ENCODE measurements at places on chromosomes 2 and 18.

DNA sequence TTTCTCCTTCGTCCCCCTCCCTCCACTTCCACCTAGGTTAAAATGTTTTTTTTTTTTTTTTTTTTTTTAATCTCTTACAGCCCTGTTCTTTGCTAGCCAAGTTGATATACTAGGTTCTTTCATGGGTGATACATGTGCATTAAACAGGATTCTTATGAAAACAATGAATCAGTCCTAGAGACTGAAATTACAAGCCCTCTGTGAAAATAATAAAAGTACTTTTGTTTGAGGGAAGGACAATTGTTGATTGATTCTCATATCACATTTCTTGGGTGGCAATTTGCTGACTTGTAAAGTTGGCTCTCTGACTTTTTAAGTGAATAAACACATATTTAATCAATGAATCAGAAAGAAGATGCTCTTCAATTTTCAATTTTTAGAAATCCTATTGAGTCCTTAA is 639.9 kb downstream of the LRP1B start:
- H3K36me3 ChIP-seq, result no peaks in the 10 kb centered on the region
- H3K4me1 ChIP-seq, result no peaks in the 10 kb centered on the region
- DNase-seq, result no peak
- no peak overlapping the region for H3K4me3 ChIP-seq
- no peak overlapping the region for H3K27ac ChIP-seq

DNA sequence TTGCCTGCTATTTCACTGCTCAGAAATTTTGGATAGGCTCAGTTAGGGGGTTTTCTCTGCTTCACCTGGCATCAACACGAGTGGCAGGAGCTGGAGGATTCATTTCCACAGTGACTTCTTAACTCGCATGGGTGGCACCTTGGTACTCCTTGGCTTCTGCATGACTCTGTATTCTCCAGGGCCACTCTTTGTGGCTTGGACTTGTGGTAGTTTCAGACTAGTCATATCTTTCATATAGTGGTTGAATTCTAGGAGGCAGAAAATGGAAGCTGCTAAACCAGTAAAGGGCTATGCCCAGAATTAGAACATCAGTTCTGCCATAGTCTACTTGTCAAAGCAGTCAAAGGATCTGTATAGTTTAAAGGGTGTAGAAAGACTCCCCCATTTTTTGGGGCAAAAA is 6.8 kb downstream of the MAIP1 start:
- no peak overlapping the region for H3K27ac ChIP-seq
- H3K4me1 ChIP-seq, result no peaks in the 10 kb centered on the region
- no peak for DNase-seq
- no peaks in the 10 kb centered on the region for H3K27me3 ChIP-seq

DNA sequence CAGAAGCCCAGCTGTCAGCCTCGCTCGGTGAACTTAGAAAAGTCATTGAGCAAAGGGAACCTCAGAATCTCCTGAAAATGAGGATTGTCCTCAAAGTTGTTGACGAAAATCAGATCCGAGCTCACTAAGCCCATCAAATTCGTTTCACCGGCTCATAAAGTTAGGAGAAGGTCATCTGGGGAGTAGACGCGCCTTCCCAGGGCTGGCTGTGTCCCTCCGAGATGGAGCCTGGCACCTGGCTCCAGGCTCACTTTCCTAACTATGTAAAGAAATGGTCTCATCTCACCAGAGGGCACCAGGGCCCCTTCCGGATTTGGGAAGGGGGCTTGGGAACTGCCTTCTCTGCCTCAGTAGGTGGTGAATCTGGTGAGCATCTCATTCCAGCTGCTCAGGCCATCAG is 145.5 kb downstream of the PXDN start:
- no peak overlapping the region for H3K4me3 ChIP-seq
- H3K27ac ChIP-seq, result no peak overlapping the region
- no peaks in the 10 kb centered on the region for H3K36me3 ChIP-seq
- DNase-seq, result no peak

- no peak overlapping the region for H3K4me3 ChIP-seq
- no peaks in the 10 kb centered on the region for H3K4me1 ChIP-seq
- no peak for DNase-seq
- H3K36me3 ChIP-seq, result peaks cover 4% of the 10 kb centered on the region
Measured at GRCh38 chr2:229180658-229181057, 90.4 kb downstream of the PID1 start.

DNA sequence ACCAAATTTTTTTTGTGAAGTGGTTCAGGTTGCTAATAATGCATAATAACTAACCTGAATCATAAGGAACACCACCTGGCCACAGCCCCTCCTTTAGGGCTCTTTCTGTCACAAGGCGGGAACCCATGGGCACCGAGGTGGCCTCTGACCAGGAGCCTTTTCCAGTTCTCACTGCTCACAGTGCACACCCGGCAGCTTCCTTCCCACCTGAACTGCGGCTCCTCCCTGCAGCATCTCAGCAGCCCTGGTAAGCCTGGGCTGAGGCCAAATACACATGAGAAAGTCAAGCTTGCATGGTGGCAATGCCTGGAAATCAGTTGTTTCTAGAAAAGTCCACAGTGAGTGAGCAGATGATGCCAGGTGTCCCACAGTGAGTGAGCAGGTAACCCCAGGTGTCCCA is 77.6 kb upstream of the SNTG2 start:
- H3K4me3 ChIP-seq, result no peak overlapping the region
- H3K27ac ChIP-seq, result no peak overlapping the region
- DNase-seq, result peak; percentile 12
- H3K36me3 ChIP-seq, result no peaks in the 10 kb centered on the region
- H3K27me3 ChIP-seq, result no peaks in the 10 kb centered on the region
- H3K4me1 ChIP-seq, result no peaks in the 10 kb centered on the region

DNA sequence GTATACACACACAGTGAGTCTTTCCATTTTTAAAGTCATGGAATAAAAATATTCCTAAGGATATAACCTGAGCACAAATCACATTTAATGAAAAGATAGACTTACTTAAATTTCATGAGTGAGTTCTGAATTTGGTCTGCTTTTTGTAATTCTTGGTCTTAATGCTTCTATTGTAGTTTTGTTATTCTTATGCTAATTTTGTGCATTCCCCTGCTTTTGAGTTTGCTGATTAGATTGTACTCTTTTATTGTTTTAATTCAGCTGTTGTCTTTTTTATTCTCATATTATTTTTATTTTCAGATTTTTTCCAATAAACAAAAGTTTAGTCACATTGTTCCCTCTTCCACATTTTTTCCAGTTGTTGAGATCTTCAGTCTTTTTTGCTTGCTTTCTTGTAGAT is 202.4 kb downstream of the ZNF407 start:
- H3K27me3 ChIP-seq, result no peaks in the 10 kb centered on the region
- no peak for DNase-seq
- no peaks in the 10 kb centered on the region for H3K36me3 ChIP-seq
- H3K27ac ChIP-seq, result no peak overlapping the region
- H3K4me1 ChIP-seq, result no peaks in the 10 kb centered on the region

DNA sequence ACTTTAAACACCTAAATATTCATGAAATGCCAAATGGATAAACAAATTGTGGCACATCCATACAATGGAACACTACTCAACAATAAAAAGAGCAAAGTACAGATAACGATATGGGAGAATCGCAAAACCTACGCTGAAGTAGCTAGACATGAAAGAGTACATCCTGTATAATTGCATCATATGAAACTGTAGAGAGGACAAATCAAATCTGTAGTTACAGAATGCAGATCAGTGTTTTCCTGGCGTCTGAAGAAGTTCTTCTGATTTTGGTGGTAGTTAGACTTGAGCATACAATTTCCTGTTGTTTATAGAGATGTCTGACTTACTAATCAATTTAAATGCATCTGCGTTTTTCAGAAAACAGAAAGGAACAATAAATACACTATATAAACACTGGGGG is 394.4 kb downstream of the SOCS6 start:
- no peak for DNase-seq
- H3K4me3 ChIP-seq, result no peak overlapping the region
- no peaks in the 10 kb centered on the region for H3K36me3 ChIP-seq
- H3K27ac ChIP-seq, result no peak overlapping the region

DNA sequence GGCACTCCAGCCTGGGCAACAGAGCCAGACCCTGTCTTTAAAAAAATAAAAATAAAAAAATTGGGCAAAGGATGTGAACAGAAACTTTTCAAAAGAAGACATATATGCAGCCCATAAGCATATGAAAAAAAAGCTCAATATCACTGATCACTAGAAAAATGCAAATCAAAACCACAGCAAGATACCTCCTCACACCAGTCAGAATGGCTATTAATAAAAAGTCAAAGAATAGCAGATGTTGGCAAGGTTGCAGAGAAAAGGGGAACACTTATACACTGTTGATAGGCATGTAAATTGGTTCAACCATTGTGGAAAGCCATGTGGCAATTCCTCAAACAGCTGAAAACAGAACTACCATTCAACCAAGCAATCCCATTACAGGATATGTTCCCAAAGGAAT is 204.1 kb upstream of the SRD5A2 start:
- no peak overlapping the region for H3K27ac ChIP-seq
- no peak for DNase-seq
- no peak overlapping the region for H3K4me3 ChIP-seq
- no peaks in the 10 kb centered on the region for H3K4me1 ChIP-seq

DNA sequence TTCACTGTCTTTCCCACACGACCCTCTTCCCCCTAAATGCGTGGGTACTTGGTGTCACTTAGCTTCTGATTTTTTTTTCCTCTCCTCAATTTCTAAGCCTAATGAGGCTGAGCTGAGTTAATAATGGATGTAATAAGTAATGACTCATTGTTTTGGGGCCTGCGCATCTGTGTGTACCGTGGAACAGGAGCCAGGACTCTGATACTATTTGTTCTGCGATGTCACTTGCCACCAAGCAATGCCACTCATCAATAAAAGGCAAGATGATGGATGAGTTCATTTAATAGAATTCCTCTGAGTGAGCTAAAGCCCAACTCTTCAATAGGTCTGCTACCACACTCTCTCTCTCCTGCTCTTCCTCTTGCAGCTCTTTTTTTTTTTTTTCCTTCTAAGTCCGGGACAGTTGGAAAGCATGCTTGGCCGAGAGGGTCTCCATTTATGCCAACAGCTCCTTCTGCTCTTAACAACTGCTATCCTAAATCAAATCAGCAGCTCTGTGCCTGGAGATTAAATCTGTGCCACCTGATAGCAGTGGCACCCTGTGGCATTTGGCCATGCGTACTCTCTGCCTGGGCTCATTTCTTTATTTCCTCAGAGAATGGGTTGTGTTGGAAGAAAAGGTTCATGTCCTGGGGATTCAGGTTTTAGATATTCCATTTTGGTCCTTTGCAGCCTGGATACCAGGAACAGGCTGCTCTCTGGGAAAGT is 1284.2 kb upstream of the PIK3C3 start:
- no peaks in the 10 kb centered on the region for H3K27me3 ChIP-seq
- no peak overlapping the region for H3K27ac ChIP-seq
- no peaks in the 10 kb centered on the region for H3K36me3 ChIP-seq
- DNase-seq, result no peak

DNA sequence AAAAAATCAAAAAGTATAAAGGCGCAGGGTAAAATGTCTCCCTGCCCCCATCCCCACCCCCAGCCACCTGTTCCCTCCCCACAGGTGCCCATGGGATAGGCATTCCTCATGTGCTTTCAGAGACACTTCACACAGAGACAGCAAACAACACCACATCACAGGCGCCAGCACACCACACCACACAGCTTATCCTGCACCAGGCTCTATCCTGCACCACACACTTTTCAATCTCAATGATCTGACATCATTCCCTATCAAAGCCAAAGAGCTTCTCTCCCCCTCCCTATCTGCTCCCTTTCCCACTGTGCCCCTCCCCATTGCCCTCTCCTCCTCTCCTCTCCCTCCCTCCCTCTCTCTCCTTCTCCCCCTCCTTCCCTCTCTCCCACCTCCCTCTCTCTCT is 15.5 kb downstream of the FAM178B start:
- no peaks in the 10 kb centered on the region for H3K27me3 ChIP-seq
- no peaks in the 10 kb centered on the region for H3K36me3 ChIP-seq
- DNase-seq, result no peak
- H3K4me1 ChIP-seq, result no peaks in the 10 kb centered on the region
- H3K27ac ChIP-seq, result no peak overlapping the region

DNA sequence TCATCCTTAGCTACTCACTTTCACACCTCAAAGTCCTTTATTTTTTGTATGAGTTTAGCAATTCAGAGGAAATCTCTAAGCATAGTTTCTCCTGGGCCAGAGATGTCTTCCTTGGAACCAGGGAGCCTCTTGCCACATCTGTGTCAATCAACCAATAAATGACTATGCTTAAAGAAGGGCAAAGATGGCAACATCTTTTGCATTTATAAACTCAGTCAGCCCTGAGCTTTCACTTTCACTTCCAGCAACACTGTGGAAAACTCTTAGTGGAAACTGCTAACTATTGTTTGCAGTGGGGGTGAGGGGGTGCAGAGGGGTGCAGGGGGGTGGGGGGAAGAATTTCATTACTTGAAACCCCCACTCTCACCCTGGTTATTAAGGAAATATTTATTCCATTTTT is 3.4 kb downstream of the ACVR1C start:
- no peaks in the 10 kb centered on the region for H3K36me3 ChIP-seq
- H3K27ac ChIP-seq, result no peak overlapping the region
- no peak overlapping the region for H3K4me3 ChIP-seq
- H3K27me3 ChIP-seq, result no peaks in the 10 kb centered on the region
- peaks cover 5% of the 10 kb centered on the region for H3K4me1 ChIP-seq

DNA sequence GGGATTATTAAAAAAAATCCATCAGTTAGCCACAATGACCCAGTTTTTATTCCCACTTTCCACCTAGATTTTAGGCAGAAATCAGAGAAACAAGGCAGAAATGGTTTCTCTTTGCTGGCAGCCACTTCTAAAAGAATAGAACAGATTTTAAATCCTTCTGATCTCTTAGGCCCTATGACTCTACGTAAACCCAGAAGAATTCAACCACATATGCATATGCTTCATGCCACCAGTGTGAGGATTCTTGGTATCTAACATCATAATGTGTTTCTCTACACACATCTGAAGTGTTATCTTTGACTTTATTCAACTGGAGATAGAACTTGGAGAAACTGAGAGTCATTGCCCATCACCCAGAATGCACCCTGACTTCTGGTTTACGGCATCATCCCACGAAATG is 128.7 kb upstream of the TANK start:
- no peak overlapping the region for H3K27ac ChIP-seq
- no peak overlapping the region for H3K4me3 ChIP-seq
- DNase-seq, result no peak
- peaks cover 5% of the 10 kb centered on the region for H3K4me1 ChIP-seq

GRCh38 chr18:58491773-58492752 is 136.8 kb downstream of the ALPK2 start:
- DNase-seq, result no peak
- no peaks in the 10 kb centered on the region for H3K36me3 ChIP-seq
- no peaks in the 10 kb centered on the region for H3K27me3 ChIP-seq
- H3K4me1 ChIP-seq, result no peaks in the 10 kb centered on the region
- no peak overlapping the region for H3K4me3 ChIP-seq
- H3K27ac ChIP-seq, result no peak overlapping the region

DNA sequence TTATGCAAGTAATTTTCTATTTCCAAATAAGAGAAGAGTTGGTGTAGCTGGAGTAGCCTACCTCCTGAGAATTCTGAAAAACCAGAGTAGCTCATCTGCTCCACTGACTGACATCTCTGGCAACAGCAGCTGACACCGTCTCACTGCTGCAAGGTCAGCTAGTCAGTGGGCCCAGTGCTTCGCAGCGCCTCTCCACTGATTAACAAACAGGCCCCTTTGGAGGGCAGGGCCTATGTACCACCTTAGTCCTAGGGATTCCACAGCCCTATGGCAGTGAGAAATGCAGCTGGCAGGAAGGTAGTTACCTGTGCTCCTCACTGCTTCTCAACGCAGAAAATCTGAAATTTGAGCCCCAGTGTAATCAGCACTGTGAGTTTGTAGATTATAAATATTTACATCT is 97.5 kb downstream of the DLGAP1 start:
- no peaks in the 10 kb centered on the region for H3K27me3 ChIP-seq
- H3K27ac ChIP-seq, result no peak overlapping the region
- no peaks in the 10 kb centered on the region for H3K36me3 ChIP-seq
- H3K4me1 ChIP-seq, result no peaks in the 10 kb centered on the region

All from ascending aorta (tissue), 2 donors.